Activated CD4-positive, alpha-beta T cell treated with anti-CD3 and anti-CD28 coated beads, Interleukin-2, amount 10 ng/mL, durations not matched to agents 7 days and 5 days (primary cell): ENCODE measurements at places on chromosomes 16 and 17. TPM values are rescaled to one million over a fixed set of nuclear protein-coding genes. Genes with fewer than 3 reads are reported as not detected.

The TNP2 gene
- total RNA-seq = not detected

- H3K4me1 ChIP-seq = peaks cover 95% of the 10 kb centered on the region
- no peaks in the 10 kb centered on the region for H3K27me3 ChIP-seq
- DNase-seq = no peak
- H3K4me3 ChIP-seq = peak overlapping the region; percentile 78
Measured at GRCh38 chr17:17180741-17181525, 25.2 kb downstream of the PLD6 start.

GRCh38 chr17:81419319-81419885 lies 24.1 kb downstream of the BAHCC1 start:
- H3K36me3 ChIP-seq = no peaks in the 10 kb centered on the region
- peaks cover 2% of the 10 kb centered on the region for H3K27me3 ChIP-seq
- H3K4me3 ChIP-seq = no peak overlapping the region
- DNase-seq = no peak
- no peak overlapping the region for H3K27ac ChIP-seq

GRCh38 chr17:56175299-56175955 lies 22.2 kb downstream of the ANKFN1 start:
- no peak overlapping the region for H3K27ac ChIP-seq
- no peak overlapping the region for H3K4me3 ChIP-seq
- H3K27me3 ChIP-seq = peaks cover 2% of the 10 kb centered on the region
- no peak for DNase-seq
- H3K36me3 ChIP-seq = no peaks in the 10 kb centered on the region

DNA sequence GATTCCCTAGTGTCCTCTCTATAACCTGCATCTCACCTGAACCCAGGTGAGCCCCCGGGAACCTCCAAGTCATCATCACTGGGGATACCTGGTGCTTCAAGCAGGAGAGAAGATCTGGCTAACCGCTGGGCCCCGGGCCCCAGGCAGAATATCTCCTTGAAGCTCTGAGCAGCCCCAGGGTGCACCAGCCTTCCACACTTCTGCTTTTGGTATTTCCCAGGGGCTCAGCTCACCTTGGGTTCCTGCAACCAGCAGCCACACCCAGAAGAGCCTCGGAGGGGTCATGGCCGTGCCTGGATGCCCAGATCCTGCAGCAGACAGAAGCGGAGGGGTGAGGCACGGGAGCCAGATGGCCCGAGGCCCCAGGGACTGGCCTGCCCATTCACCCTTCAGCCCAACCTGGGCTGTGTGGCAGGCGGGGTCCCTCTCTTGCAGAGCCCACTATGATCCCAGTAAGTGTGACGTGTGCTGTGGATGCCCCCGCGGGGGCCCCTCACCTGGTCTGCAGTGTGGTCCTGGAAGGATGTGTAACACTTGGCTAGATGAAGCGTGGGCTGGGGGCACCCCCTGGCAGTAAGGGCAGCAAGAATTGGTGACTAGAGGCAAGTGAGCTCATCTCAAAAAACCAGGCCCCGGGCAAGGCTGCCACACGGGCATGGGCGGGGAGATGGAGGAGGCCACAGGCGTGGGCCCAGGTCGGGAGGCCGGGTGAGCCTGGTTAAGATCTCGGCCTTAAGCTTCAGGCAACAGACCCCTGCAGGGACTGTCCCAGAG lies 2.6 kb downstream of the LGALS3BP start:
- peak overlapping the region; percentile 51 for H3K27ac ChIP-seq
- no peaks in the 10 kb centered on the region for H3K27me3 ChIP-seq

DNA sequence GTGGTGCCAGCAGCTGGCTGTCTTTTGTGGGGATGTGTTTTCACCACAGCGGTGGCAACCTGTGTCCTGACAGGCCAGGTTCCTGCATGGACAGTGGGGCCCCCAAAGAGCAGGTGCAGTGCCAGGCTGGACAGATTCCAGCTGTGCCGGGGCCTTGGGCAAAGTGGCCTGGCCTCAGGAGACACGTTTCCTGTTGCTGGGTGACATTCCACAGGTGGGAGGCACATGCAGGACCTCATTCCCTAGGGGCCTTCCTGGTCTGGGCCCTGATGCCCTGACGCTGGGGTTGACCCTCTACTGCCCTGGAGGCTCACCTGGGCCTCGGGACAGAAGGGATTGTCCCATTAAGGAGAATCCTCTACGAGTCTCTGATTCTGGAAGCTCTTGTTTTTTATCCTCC lies 182.4 kb downstream of the RAB11FIP4 start:
- DNase-seq = no peak
- no peaks in the 10 kb centered on the region for H3K36me3 ChIP-seq
- no peaks in the 10 kb centered on the region for H3K4me1 ChIP-seq
- no peaks in the 10 kb centered on the region for H3K27me3 ChIP-seq
- H3K27ac ChIP-seq = no peak overlapping the region
- H3K4me3 ChIP-seq = no peak overlapping the region

The SKAP1 gene
- total RNA-seq = 144 TPM
